ENCODE measurements at places on chromosomes 3 and 15.

DNA sequence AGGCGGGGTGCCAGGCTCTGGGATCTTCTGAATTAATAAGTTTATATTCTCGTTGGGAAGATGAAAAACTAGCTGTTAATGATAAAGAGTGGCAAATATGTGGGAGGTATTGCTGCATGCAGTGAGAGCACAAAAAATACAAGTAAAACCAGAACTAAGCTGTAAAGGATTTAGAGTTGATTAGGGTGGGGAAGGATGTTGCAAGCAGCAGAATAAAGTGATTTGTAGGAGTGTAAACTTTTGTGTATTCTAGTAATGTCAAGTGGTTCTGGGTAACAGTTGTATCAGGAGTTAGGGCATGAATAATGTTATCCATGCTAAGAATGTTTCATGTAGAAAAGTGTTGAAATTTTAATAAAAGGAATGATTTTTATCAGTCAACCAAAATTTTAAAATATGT, 18.1 kb downstream of the CRYBG3 start:
- DNase-seq, result no peak

DNA sequence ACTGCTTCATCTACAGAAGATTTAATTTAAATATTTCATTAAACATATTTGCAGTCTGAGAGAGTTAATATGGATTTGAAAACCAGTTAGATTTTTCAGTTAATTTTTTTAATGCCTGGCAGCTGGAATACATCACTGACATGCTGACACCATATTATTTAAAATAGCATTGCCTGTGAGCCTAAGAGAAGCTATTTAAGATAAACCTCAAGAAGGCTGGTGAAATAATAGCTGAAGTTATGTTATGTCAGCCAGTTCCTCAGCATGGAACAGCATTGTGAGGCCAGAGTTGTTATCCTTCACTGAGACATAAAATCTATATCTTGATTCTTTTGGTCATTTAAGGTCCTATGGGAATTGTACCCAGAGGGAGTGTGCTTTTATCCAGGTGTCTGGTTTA, 705.2 kb downstream of the NAALADL2 start:
- no peak for DNase-seq

DNA sequence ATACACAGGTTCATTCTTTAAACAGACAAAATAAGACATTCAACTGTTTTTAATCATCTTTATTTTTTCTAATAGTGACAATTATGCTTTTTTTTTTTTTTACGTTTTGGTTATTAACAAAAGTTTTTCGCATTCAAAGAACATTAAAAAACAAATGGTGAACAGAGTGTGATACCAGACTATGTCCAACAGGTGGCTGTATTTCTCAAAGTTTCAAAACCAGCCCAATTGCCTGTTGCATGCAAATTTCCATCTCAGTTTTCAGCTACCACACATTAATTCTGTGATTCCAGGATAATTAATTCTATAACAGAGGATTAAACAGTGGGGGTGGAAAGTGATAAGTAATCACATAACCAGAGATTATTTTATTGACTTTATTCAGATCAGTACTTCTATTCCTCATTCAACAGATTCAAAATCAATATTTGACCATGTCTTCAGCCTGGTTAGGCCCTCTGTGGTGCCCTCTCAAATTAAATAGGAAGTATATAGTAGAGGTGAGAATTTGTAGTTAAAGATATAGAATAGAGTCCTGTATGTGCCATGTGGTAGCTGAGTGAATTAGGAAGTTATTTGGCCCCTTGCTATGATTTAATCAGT, 122.2 kb upstream of the DCBLD2 start:
- DNase-seq, result no peak

DNA sequence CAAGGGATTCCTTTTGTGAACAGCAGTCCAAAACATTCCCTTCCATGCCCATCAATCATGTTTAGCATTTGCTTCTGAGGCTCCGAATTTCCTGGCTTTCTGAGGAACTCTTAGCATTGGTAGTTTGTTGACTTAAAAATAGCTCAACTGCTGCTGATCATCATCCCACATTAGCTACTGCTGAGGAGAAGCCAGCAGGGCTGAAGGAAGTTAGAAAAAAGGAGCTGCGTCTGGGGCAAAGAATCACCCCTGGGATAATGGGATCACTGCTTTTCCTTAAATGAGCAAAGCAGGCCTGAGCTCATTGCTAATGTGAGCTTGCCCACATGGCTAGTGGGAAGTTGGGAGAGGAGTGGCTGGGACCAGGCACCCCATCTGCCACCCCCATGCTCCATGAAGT, 39.8 kb downstream of the CYP19A1 start:
- no peak for DNase-seq

DNA sequence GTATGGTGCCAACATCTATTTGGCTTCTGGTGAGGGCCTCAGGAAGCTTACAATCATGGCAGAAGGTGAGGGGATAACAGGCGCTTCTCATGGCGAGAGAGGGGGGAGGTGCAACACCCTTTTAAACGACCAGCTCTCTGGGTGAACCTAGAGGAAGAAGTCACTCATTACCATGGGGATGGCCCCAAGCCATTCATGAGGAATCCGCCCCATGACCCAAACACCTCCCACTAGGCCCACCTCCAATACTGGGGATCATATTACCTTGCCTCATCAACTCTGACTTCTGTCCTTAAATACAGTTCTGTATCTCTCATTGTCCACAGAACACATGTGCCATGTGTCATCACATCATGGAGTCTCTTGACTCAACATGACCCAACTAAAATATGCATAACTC, 37.5 kb upstream of the CLRN1 start:
- no peak for DNase-seq

DNA sequence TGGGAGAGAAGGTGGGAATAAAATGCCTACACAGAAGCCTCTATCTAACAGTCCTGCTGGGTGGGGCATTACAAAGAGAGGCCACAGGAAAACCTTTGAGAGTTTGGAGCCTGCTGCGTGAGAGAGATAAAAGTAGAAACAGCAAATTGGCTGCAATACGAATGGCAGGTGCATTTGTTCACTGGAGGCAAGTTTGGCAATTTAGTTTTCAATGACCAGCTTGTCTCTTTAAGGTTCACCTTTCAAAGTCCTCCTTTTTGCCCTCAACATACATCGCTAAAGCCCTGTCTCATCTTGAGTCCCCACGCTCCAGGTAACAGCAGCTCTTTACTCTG, 405.7 kb downstream of the LSAMP start:
- no peak for DNase-seq

Measured in stimulated activated CD4-positive, alpha-beta T cell treated with anti-CD3 and anti-CD28 coated beads, Interleukin-15, amount 100 ng/mL, for 1 hour (primary cell).